ENCODE measurements at places on chromosomes 5 and 9.
A peak's percentile ranks its signal among the peaks of the same experiment; 100 is the strongest.

GRCh38 chr5:119009131-119009530, 20.8 kb upstream of the DTWD2 start:
- no peak for DNase-seq

DNA sequence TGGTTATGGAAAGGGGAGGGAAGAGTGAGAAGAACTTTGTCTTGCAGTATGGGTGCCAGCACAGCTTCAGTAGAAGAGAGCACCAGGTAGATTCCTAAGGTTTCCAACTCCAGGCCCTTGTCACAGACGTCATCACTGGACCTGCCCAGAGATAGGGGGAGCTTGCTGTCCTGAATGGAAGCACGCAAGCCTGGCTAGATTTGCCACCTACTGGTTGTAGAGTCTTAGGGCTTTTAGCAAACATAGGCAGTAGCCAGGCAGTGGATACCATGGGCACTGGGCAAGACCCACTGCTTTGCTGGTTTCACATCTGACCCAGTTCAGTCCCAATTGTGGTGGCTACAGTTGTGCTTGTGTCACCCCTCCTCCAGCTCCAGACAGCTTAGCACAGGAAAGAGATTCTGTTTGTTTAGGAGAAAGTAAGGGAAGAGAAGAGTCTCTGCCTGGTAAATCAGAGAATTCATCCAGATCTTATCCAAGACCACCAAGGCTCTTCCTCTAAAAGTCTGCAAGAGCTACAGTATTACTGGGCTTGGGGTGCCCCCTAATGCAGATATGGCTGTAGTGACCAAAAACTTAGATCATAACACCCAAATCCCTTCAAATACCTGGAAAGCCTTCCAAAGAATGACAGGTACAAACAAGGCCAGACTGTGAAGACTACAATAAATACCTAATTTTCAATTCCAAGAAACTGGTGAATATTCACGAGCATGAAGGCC, 158.9 kb downstream of the HINT1 start:
- DNase-seq, result peak; percentile 39

- DNase-seq, result no peak
Observed at GRCh38 chr9:104982543-104982942, 54.6 kb upstream of the ABCA1 start.

DNA sequence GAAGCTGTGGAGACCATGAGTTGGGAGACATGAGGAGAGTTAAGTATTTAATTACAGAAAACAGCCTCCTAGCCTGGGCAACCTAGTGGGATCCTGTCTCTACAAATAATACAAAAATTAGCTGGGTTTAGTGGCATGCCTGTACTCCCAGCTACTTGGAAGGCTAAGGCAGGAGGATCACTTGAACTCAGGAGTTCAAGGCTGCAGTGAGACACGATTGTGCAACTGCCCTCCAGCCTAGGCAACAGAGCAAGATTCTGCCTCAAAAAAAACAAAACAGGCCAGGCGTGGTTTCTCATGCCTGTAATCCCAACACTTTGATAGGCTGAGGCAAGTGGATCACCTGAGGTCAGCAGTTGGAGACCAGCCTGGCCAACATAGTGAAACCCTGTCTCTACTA, 52.6 kb downstream of the AQP7 start:
- peak; percentile 30 for DNase-seq

DNA sequence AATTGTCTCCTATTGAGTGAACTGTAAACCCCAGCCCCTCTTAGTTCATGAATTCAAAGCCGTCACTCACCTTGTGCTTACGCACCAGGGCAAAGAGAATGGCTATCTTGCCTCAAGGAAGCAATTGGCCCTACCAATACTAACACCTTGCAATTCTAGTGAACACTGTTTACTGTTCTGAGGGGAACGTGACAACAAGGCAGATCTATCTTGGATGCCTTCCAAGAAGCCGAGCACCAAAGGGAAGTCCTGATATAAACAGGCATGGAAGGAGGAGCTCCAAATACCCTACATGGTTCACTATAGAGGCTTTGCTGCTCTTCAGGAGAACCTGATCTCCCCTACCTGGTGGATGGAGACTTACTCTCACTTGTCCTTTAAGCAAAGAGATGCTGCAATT, 1.7 kb upstream of the PLPPR1 start:
- no peak for DNase-seq

GRCh38 chr5:56406838-56407237, 173.7 kb upstream of the ANKRD55 start:
- peak; percentile 49 for DNase-seq

GRCh38 chr5:178774866-178775539, 44.5 kb upstream of the ZNF354A start:
- no peak for DNase-seq

DNA sequence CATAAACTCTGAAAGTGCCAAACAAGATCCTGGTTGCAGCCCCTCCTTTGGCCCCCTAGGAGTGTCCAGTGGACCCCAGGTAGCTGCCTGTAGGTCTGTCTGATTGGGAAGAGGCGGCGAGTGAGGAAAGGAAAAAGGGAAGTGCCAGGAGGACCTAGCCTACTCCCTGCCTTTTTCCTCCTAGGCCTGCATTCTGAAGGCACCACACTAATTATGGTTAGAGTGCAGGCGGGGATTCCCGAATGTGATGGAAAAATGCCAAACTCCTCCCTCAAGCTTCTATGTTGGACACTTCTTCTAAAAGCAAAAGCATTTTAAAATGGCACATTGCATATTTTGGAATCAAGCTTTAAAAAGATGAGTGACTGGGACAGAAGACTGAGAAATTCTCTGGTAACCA, 83.2 kb upstream of the SMIM15 start:
- DNase-seq, result peak; percentile 31

DNA sequence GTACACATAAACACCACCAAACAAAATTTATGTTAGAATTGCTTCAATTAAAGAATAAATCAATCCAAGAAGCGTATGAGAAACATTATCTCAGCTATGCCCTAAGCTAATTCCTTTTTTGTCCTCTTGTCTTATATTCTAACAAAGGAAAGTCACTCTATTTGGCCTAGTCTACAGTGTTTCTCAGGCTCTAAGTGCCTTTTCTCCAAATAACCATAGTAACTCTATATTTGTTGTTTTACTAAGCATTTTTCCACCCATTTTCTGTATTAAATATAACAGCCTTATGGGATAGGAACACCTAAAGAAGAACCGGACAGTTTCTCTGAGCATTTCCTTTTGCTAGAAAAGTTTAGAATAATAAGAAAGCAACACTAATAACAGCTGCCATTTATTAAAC, 120.1 kb upstream of the MTAP start:
- DNase-seq, result no peak

GRCh38 chr9:115495052-115495635, 377.2 kb upstream of the TNC start:
- no peak for DNase-seq

DNA sequence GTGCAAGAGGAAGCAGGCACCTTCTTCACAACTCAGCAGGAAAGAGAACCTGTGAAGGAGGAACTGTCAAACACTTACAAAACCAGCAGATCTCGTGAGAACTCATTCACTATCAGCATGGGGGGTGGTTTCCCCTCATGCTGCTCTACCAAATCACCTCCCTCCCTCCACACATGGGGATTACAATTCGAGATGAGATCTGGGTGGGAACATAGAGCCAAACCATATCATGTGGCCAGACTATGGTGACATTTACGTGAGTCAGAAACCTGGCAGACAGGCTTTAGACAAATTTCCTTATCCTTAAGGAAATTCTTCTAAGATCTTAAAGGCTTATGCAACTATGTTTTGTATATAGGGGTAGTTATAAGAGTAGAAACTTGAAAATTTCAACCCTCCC, 8.7 kb upstream of the AOPEP start:
- DNase-seq, result peak; percentile 23

DNA sequence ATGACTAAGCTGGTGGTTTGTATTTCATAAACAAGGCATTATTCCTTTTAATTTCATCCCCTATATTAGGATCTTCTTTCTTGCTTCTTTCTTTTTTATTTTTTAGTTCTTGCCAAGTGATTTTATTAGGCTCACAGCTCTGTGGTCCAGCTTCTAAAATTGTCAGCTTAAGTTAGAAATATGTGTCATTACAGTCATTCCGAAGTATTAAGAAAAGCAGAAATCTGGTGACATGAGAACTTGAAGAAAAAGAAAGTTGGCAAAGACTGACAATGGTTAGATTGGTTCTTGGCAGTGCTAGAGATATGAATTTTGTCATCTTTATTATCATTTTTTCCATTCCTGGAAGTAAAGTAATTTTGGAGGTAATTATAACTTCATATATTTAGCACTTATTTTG, 166.5 kb upstream of the PRR16 start:
- DNase-seq, result peak; percentile 16

DNA sequence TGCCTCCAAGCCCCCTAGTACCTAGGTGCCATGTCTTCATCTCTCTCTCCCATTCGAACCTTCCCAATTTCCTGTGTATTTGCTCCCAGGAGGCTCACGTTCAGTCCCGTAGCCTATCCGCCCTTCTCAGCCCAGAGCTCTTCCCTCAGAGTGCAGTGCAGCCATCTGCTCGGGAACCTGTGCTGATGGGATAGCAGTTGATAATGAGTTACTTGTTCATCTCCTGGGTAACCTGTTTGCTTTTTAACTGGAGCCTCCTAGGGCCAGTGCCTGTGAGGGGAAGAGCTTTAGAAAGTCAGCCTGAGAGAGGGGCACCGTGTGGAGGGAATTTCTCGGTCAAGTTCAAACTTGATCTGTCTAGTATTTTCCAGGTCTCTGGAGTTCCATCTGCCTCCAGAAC, 229.8 kb upstream of the IL12B start:
- DNase-seq, result no peak

DNA sequence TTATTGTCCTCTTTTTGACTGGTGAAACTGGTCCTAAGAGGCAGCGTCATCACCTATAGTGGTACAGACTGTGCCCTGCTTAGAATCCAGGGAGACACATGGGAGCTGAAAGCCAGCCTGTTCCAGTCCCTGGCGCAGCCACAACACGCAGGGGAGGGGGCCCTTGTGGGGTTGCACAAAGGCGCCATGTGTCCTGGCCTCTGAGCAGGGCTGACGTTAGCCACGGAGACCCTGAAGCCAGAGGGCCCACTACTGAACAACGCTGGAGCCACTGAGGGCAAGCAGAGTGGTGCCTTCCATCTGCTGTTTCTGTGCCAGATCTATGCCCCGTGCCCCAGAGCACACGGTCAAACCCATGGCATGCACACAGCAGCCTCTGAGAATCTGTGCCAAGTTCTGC, 147.3 kb downstream of the ACTL7B start:
- DNase-seq, result no peak

DNA sequence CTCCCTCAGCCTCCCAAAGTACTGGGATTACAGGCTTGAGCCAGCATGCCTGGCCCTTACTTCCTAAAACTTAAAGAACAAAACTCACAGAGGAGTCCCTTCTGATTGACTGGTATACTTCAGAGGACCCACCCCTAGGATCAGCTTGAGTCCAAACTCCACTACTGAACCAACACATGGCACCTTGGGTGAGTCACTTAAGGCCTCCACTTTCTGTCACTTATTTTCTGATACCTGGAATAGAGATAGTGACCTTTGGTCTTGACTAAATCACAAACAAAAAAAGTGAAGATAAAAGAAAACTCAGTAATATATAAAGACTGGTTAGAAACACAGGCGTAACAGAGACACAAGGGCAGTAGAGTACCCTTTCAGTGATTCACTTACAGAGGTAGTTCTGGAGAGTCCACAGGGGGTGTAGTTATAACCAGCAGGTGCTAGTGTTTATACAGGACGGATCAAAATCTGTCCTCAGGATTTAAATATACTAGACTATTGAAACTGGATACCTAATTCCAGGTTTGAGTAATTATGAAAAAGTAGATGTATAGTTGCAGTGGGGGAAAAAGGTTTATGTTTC, 274.3 kb upstream of the ANKRD55 start:
- no peak for DNase-seq
